ENCODE measurements at places on chromosomes 3 and 15. TPM values are rescaled to one million over a fixed set of nuclear protein-coding genes. Genes with fewer than 3 reads are reported as not detected.

The SLC27A2 gene
- total RNA-seq: 1.3 TPM

The ARHGEF26 gene
- total RNA-seq: 6.6 TPM

The KBTBD13 gene
- total RNA-seq: not detected

The ROPN1 gene
- total RNA-seq: not detected

The ATP8B4 gene
- not detected for total RNA-seq

DNA sequence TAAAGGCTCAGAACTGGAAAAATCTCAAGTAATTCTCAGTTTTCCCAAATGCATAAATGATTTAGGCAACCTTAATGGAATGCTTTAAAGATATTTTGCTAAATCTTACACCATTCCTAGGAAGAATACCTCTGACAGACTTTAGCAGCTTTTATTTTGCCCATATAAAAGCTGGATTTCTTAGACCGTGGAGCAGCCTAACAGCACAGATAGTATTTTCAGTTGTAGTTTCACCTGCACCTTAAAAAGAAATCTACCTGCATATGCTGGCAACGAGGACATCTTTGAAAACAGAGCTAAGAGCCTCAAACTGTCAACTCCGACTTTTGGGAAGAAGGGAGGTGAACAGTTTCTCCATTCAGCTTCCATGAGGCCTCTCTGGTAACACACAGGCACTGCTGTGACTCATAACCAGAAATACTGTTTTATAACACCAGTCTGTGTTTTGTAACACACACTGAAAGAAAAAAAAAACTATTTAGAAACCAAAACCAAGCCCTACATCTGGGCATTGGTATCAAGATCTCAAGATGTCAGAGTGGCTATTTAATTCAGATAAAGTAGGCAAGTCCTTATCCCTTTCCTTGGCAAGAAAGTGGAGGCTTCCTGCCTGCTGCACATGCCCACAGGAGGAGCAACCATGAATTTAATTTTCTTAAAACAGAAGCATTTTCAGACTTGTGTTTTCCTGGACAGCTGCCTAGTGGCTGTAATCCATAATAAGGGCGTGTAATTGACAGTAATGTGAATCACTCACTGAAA is 181.5 kb upstream of the ICE2 start:
- DNase-seq: peak; percentile 46

DNA sequence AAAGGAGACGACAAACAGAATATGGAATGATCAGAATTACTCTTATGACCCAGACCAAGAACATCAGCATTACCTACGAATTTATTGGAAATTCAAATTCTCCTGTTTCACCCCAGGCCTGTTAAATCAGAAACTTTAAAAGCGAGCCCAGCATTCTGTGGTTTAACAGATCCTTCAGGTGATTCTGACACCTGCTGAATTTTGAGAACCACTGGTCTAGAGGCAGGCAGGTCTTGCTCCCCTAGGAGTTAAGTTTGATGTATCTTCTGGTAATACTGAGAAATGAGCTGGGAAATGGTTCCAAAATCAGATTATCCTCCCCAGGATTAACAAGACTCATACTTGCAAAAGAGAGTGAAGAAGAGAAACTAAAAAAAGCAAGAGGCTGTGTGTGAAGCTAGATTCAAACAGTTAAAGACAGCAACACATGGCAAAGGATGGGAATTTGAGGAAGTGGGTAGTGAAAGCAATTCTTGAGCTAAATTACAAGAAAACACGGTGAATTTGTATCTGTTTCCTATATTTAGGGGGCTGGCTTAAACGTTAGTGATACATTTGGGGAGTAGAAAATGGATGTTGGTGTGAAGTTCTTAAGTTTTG is 66.0 kb downstream of the FLNB start:
- DNase-seq: no peak

DNA sequence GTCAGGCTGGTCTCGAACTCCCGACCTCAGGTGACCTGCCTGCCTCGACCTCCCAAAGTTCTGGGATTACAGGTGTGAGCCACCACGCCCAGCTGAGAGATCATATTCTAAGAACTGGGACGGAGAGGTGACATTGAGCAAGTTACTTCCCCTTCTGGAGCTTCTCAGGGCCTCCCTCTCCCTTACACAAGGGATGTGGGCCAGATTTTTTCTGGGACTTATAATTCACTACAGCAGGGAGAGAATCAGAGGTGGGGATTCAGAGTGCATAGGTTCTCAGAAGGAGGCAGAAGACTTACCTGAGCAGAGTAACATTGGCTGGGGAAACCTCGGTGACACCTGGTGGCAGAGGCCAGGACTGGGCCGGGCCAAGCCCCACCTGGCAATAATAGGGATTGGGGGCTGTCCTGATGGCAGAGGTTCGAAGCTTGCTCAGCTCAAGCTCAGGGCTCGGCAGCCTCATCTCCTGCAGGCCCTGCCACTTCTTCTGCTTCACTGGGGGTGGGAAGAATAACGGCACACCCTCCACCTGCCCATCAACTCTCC is 6.8 kb downstream of the LTK start:
- no peak for DNase-seq

GRCh38 chr3:4807381-4808280 is 171.6 kb upstream of the BHLHE40 start:
- DNase-seq: no peak

GRCh38 chr3:38617137-38617536 is 32.4 kb downstream of the SCN5A start:
- no peak for DNase-seq

DNA sequence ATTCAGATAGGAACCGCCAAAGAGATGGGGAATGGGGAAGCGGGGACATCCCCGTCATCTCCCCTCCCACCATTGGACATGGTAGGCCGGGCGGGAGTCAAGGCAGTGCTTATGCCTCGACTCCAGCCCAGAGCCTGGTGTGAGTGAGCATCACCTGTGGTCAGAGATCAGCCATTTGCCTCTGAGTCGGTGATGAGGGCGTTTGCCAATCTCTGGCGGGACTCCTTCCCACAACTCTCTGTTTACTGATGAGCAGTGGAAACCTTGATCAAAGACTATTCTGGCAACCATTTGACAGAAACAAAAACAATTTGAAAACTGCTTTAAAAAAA is 63.9 kb upstream of the HES1 start:
- DNase-seq: peak; percentile 52

- no peak for DNase-seq
These were observed 98.1 kb downstream of the NR1D2 start for GRCh38 chr3:24043168-24043567.

Data from Daoy (cell line).